Fibroblast of skin of left biceps (primary cell): ENCODE measurements at places on chromosomes 7 and 10.

DNA sequence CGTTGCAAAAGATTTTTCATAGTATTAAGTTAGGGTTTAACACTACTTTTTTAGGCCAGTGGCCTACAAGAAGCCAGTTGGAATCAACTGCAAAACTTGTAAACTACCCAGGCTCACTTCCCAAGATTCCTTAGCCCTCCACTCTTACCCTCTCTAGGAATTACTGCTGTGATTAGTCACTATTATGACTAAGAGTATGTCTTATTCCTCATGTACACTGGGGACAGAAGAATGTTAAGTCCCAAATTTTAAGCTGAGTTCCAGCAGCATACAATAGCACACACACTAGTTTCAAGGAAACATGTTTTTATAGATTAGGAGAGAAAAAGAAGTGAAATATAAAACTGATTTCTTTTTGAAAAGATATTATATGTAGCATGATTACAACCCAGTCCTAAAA lies 42.8 kb downstream of the FBXL13 start:
- DNase-seq = no peak

DNA sequence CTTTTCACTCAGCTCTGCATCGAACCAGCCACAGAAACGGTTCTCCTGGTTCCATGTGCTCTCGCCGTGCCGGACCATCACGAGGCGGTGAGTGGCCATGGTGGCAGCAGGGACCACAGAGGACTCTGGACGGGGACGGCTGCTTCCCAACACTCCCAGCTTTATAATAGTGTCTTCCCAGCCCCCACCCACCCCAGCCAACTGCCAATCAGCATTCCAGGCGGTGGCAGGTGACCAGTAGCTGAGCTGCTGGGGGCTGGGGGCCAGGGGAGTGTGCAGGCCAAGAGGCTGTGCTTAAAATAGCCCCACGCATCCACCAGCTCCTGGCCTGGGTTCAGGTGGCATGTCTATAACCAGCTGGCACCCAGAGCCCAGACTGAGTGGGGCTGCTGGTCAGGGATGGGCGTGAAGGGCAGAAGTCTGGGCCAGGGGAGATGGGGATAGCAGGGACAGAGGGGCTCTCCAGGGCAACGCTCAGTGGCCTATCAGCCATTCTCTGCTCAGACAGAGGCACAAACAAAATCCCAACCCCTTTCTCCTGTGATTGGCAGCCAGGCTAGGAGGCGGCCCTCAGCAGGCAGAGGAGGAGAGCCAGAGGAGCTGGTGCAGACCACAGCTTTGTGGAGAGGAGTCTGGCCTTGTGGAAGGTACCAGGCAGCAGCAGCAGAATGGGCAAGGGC lies at the start of gene PGAM2:
PGAM2 (minus strand) TSS at position 137 of the 680 bp plus-strand sequence; CDS start at position 99, 38 bp downstream.
- no peak for DNase-seq

DNA sequence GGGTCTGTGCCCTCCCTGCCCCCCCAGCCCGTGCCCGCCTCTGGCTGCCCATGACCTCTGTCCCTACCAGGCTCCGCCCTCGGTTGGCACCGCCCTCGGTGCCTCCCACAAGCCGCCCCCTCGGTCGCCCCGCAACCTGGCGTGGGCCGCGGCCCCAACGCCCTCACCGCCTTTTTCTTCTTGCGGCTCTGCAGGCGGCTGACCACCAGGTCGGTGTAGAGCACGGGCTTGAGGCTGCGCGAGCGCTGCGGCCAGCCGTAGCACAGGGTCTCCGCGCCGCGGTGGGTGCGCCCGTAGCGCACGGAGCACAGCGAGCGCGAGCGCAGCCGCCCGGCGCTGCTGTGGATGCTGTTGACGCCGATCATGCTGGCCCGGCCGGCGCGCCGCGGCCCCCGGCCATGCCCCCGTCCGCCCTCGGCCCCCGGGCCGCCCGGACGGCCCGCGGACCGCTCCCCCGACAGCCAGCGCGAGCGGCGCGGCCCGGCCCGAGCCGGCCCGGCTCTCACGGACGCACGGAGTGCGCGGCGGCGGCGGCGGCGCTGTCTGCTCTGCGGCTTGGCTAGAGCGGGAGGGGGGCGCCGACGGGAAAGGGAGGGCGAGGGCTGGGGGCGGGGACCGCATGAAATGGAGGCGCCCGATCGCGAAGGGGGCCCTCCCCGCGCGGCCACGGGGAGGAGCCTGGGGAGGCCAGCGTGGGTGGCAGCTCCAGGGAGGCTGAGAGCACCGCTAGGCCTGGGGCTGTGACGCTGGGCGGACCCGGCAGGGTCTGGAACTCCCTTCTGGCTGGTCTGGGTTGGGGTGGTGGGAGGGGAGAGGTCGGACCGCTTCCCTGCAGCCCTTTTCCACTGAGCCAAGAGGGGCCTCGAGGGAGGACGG lies 9.6 kb downstream of the PSD start:
- DNase-seq = no peak

GRCh38 chr7:125278318-125278717 lies 348.7 kb upstream of the POT1 start:
- no peak for DNase-seq

DNA sequence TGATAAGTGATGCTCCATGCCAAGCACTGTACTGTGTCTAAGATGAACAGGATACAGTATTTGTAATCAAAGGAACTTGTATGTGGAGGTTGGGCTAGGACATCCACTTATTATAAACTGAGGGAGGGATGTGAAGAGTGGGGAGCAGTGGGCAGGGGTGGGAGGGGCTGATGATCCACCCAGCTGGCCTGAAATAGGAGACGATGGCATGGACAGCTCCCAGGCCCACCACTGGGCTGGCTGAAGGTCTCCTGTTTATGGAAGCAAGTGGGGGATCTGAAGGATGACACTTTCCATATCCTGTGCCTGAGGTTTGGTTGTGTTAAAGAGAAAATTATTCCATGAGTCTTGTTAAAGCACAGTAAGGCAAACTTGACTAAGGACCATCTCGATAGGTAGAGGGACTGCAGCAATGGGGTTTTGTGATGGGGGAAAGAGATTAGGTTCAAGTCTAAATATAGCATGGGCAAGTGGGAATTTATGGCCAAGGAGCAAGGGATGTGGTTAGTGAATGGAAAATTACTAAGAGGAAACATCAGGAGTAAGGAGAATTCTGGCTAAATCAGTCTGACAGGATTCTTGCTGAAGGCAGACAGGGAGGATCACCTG lies 124.6 kb downstream of the CCNY start:
- DNase-seq = no peak

GRCh38 chr7:135979471-135980011 lies 2.4 kb upstream of the MTPN start:
- DNase-seq = no peak

GRCh38 chr10:130708465-130709070 lies 572.4 kb downstream of the GLRX3 start:
- no peak for DNase-seq

DNA sequence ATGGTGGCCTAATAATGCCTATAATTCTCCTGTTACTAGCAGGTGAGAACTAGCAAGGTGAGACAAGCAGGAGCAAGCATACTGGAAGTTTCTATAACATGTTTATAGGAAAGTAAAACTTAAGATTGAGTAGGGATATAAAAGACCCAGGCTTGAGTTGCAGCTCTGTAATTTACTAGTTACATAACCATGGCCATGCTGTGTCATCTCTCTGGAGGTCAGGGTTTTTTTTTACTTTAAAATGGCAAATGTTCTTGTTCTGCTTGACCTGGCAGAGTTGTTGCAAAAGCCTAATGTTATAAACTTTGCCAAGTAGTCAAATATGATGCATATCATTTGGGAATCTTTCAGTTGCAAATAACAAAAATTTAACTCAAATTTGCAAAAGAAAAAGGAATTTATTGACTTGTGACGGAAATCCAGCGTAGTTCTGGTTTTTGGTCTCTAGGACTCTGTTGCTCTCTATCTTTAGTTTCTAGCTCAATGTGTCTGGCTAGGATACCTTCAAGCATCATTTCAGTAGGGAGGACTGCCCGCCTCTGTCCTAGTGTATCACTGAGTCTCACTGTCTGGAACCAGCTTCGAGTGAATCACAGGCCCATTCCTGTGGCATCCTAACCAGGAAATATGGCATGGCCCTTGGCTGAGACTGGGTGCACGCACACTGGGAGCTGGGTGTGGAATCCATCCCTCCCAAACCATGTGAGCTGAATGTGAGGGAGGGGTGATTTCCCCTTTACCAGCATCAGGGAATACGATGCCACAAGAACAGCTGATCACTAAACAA lies 67.9 kb downstream of the ADAM22 start:
- no peak for DNase-seq

DNA sequence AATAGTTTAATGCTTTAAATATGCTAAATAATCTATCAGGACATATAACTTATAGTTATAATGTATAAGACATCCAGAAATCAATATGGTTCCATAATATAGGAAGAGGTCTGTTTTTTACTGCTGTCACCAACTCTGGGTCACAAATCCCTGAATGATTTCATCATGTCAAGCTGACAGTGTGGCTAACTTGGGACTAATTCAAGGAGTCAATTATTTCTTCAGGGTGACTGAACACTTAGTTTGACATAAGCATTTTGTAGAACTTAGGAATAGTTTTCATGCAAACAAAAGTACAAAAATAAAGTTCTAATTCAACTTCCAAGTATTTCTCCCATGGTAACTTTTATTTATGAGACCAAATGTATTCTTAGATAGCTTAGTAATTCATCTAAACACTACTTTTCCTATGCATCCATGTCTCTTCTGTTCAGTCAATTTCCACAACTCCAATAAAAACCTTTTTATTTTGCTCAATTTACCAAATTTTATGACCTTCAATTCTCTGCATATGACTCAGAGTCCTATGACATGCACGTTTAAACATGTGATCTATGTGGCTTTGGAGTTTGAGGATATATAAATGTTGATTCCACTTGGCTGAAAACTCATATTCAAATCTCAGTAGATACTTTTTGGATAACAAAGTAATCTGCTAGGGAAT lies 40.3 kb upstream of the GNAT3 start:
- DNase-seq = no peak

- no peak for DNase-seq
Measured at GRCh38 chr10:103499881-103500280, 6.4 kb downstream of the NEURL1 start.

GRCh38 chr10:35218339-35218955 lies 91.8 kb downstream of the CREM start:
- peak; percentile 69 for DNase-seq

GRCh38 chr7:133704453-133704852 lies 422.7 kb upstream of the LRGUK start:
- no peak for DNase-seq

DNA sequence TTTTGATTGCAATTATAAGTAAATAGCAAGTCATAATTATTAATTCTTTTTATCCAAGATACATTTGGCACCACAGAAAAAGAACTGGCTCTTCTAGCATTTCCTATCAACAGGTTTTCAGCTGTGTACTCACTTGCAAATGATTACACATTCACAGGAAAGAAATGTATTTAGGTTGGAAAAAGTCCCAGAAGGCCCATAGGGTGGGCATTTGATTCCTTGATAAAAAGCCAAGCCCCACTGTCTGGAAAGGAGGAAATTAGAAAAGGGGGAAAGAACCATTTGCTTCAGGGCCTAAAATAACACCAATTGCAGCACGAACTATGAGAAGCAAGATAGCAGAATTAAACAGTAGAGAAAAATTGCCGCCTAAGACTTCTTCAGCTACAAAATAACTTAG lies 80.8 kb upstream of the COL1A2 start:
- DNase-seq = peak; percentile 67

GRCh38 chr10:114719311-114719710 lies 61.2 kb upstream of the ABLIM1 start:
- DNase-seq = no peak

GRCh38 chr10:104416851-104417250 lies 63.2 kb downstream of the CFAP58 start:
- DNase-seq = no peak

GRCh38 chr7:108017776-108018151 lies 14.8 kb upstream of the LAMB1 start:
- DNase-seq = no peak

- no peak for DNase-seq
Measured at GRCh38 chr10:42475168-42476098, 162.9 kb downstream of the ZNF33B start.

DNA sequence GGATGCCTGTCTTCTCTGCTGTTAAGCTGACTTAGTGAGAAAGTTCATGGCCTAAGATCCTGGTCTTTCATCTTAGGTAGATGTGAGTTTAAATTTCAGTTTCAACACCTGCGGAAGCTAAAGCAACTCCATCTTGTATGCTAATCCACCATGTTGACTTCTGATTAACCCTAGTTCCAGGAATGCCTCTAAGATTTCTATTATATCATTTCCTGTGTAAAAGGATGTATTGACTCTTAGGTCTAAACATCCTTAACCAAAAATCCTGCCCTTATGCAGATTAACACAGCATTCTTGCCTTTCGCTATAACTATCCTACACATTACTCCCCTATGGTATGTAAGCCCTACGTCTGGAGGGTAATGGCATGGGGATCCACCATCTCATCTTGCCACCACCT lies 94.4 kb upstream of the CCDC6 start:
- no peak for DNase-seq

GRCh38 chr7:143305423-143306070 lies 10.4 kb upstream of the CLCN1 start:
- DNase-seq = no peak

DNA sequence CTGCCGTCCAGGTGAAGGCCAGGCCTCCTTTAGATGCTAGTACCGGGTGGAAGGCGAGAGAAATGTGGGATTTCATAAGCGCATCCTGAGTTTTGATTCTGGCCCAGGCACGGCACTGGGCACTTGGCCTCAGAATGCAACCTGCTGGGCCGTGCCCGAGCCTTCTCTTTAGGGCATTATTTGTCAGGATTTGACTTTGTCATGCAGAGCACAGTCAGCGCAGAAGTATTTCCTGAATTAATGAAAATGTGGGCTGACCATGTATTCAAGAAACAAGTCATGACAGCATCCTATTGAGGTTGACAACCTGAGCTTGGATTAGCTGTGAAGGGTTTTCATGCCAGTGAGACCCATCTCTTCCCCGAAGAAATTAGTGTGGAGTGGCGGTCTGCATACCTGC lies 34.4 kb downstream of the RCC1L start:
- DNase-seq = no peak

GRCh38 chr7:134684165-134684564 lies 37.5 kb downstream of the BPGM start:
- no peak for DNase-seq

DNA sequence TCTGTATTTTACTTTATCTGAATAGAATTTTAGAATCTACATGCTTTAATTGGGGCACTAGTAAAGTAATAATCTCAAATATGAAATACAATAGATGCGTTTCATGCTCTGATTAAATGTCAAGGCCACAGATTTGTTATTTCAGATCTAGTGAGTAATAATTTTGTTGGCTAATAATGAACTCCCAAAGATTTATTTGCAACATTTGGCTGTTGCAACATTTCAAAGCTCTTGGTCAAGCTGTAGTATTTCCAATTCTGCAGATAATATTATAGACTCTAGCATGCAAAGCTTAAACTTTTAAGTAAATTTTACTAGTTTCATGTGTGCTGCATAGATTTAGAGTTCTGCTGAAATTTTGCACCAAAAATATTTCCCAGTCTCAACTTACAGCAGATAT lies 16.7 kb downstream of the LRRN3 start:
- no peak for DNase-seq

DNA sequence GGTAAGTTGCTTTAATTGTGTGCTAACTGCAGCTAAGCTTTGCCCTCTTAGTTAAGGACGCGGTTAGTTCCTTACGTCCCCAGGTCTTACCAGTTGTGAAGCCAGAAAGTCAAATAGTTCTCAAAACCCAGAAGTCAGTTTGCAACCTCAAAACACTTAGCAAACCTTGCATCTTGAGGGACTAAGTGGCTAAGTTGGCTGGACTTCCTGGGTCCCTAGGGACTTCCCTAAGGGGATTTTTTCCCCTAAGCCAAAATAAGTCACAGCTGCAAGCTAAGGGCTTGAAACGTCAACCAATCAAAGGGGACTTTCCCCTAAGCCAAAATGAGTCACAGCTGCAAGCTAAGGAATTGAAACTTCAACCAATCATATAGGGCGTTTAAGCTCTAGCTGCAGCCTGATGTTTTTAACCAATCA lies 36.2 kb upstream of the HECW1 start:
- DNase-seq = peak; percentile 5
